ENCODE measurements at places on chromosomes 7 and 10.

DNA sequence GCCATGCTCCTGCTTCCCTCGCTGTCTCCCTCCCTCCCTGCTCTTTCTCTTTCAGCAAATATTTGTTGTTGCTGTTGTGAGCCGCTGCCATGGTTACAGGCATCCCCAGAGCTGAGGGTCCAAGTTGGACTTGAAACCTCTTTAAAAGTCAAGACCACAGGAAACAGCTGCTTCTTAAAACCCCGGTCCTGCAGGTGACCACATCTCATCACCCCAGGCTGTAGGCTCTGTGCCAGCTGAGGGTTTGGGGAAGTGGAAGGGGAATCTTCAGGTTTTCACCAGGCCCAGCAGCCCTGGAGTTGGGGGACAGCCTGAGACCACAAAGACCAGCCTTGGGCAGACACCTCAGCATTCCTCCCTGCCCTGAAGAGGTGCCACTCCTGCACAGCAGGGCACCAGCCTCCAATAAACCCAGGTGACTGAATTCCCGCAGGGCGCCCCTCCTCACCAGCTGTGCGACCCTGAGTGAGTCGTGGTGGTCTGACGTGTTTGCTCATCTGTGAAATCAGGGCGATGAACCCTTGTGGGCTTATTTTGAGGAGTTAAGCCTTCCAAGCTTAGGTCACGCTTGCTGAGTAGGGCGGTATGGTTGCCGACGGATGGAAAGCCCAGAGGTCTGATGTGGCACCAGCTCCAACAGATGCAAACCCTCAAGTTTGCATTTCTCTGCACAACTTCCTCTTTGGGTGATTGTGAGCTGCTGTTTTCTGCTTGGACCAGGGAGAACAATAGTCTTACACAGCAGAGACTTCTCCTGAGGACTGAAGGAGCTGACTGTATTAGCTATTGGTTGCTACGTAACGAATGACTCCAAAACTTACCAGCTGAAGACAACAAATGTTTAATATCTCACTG lies 24.8 kb downstream of the NPTX2 start:
- DNase-seq, result no peak

- DNase-seq, result no peak
These were observed 55.9 kb downstream of the FAM241B start for GRCh38 chr10:69685802-69686585.

DNA sequence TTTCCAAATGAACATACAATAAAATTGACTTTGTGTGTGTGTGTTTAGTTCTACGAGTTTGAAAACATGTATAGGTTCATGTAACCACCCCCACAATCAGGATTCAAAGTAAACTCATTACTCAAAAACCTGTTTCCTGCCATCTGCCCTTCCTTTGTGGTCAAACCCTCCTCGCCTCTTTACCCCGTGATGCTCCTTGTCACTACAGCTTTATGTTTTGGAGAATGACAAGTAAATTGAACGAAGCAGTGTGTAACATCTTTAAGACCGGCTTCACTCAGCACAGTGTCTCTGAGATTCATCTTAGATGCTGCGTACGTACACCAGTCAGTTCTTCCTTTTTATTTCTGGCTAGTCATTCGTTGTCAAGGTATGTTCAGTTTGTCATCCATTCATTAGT lies 54.6 kb upstream of the MKI67 start:
- DNase-seq, result no peak

DNA sequence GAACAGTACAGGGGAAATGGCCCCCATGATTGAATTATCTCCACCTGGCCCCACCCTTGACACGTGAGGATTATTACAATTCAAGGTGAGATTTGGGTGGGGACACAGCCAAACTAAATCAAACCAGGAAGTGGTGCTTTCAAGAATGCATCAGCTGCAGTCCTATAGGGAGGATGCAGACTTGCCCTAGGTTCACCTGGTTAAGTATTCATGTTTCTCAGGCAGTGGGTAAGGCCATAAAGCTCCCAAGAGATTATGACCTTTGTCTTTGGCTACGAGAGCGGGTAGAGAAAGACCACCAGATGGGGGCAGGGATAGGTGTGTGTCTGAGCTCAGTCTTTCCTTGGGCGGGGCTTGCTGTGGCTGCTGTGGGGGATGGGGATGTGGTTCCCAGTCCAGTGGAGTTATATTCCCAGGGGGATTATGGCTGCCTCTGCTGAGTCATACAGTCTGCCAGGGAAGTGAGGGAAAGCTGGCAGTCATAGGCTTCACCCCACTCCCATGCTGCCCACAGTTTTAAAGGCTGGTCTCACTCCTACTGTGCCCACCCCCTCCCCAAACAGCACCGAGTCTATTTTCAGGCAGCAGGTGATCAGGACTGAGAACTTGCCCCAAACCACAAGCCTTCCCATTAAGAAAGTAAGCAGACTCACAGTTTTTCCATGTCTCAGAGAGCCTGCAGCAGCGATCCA lies 8.4 kb upstream of the R3HCC1L start:
- DNase-seq, result no peak

GRCh38 chr7:23941551-23941950 lies 231.5 kb downstream of the STK31 start:
- DNase-seq, result no peak

DNA sequence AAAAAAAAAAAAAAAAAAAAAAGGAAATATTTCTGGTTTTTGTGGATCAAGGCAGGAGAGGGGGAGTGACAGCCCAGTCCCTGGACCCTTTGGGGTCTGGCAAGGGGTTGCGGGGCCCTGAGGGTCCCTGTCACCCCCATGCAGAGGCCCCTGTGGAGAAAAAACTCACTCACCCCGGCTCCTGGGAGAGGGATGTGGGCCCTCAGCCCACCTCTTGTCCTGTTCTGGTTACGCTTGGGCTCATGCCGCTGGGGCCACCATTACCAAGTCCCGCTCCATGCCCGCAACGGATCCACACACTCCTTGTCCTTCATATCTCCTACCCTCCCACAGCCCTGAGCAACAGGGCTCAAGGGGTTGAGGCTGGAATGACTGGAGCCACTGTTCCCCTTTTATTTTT lies 1.0 kb upstream of the TMEM184A start:
- no peak for DNase-seq

GRCh38 chr10:131885391-131886165 lies 15.2 kb upstream of the PPP2R2D start:
- peak; percentile 68 for DNase-seq

- peak; percentile 37 for DNase-seq
These were observed 4.6 kb downstream of the USP54 start for GRCh38 chr10:73586583-73586984.

GRCh38 chr10:96512524-96513304 lies 1.0 kb downstream of the TLL2 start:
- no peak for DNase-seq

GRCh38 chr10:62244785-62245467 lies 23.7 kb downstream of the RTKN2 start:
- DNase-seq, result peak; percentile 89

- DNase-seq, result no peak
These were observed 830.4 kb upstream of the COBL start for GRCh38 chr7:52146871-52147634.

GRCh38 chr7:122303531-122304318 lies 825 bp downstream of the FEZF1 start:
- no peak for DNase-seq

GRCh38 chr10:93440591-93441091 lies 41.5 kb downstream of the MYOF start:
- DNase-seq, result peak; percentile 11

DNA sequence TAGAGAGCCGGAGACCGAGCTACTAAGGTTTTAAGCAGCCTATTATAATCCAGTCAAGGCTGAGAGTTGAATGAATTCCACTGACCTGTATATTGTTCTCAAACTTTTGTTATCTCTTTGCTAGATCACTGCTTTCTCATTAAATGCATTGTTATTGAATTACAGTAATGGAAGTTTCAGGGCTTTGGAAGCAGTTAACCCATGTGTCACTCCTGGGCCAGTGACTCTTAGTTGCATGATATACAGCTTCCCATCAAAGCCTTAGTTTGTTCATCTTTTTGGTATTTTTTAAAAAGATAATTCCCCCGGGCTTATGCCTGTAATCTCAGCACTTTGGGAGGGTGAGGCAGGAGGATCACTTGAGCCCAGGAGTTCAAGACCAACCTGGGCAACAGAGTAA lies 55.4 kb upstream of the KIAA1217 start:
- no peak for DNase-seq

DNA sequence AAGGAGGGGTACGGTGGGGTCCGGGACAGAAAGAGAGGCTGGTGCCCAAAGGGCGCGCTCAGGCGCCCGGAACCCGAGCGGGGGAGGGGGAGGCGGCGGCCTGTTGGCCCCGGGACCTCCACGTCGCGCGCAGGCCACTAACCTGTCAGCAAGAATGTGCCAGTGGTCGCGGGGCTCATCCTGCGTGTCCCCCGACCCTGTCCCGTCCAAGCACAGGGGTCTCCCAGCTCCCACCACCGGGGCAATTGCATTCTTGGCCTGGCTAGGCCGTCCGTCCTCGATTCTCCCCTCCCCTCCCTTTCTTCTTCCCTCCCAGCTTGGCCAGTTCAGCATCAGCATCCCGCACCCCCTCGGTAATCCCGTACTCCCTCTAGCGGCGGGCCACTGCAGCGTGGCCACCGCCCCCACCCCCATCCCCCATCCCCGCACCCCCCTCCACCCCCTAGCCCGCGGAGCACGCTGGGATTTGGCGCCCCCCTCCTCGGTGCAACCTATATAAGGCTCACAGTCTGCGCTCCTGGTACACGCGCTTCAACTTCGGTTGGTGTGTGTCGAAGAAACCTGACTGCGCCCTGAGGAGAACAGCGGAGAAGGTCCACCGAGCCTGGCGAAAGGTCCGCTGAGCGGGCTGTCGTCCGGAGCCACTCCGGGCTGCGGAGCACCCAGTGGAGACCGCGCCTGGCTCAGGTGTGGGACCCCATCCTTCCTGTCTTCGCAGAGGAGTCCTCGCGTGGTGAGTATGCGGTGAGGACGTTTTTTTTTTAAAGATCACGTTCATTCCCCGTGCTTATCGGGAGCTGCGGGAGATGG lies at the start of gene SGCE:
Gene SGCE (minus strand): TSS at position 286 of the 810 bp plus-strand sequence. CDS start 35 bp downstream, at position 251.
- DNase-seq, result peak; percentile 85

- DNase-seq, result no peak
These were observed 88.6 kb upstream of the KLF14 start for GRCh38 chr7:130822642-130823041.

GRCh38 chr10:78950656-78951587 lies 117.8 kb upstream of the ZMIZ1 start:
- no peak for DNase-seq

- no peak for DNase-seq
These were observed 59.4 kb downstream of the PLCE1 start for GRCh38 chr10:94052866-94053791.

DNA sequence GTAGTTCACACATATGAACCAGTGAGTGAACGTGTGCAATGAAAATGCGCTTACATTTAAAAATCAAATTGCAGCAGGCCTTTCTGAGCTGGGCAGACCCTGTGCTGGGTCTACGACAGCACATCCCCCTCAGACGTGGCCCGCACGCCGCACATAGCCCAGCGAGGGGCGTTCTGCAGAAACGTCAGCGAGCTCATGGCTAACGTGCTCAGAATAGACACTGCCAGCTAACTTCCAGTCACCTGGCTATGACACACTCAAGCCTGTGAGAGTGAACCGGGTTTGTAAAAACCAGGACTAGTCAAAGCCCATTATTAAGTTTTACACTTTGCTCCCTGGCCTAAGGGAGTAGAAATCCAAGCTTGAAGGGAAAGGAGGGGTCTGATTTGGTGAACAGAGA lies 108.1 kb upstream of the INSIG1 start:
- no peak for DNase-seq

DNA sequence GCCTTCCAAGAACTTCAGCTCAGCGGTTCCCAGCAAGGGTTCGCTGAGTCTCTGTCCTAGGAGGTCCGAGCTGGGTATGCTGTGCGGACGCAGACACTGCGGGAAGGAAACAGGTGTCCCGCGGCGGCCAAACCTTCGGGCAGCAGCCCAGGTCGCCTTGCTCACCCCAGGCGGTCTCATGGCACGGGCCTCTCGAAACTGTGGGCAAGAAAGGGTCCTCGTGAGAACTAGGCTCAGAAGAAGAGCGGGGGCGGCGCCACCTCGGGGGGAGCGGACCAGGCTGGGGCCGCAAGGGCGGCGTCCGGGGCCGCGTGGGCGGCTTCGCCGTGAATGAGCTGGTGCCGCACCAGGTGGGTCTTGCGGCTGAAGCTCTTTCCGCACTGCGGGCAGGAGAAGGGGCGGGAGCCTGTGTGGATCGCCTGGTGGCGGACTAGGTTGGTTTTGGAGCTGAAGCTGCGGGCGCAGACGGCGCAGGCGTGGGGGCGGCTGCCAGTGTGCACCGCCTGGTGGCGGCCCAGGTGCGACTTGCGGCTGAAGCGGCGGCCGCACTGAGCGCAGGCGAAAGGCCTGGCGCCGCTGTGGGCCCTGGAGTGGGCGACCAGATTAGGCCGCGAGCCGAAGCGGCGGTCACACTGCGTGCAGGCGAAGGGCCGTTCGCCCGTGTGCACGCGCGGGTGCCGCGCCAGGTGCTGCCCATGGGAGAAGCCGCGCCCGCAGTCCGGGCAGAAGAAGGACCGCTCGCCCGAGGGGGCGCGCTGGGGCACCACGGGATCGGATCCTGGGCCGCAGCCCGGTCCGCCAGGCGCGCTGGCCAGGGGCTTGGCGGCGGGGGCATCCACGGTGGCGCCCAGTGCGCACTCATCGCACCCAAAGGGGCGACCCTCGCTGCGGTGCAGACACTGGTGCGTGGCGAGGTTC lies 8.6 kb downstream of the ZNF467 start:
- no peak for DNase-seq

GRCh38 chr10:116079355-116079754 lies 193.7 kb downstream of the GFRA1 start:
- DNase-seq, result no peak

DNA sequence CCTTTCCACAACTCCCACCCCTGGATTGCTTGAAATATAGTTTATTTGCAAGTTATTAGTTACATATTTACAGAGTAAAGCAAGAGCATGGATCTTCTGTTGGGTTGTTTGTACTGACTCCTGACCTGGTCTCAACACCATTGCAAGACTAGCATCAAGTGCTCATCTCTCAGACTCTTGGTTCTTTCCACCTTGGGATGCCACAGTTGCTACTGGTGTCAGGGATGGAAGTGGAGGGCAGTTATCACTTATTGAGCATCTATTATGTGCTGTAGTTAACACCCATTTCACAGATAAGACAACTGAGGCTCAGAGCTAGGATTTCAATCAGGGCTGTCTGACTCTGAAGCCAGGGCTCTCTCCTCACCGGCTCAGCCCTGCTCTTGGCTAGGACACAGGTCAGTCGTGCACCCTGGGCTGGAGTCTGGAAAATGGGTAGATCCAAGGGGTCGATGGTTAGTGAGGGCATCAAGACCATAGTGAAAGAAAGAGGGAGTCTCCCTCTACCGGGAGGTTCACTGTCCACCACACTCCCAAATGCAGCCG lies 614 bp upstream of the ADAMTS14 start:
- DNase-seq, result no peak
